ENCODE measurements at places on chromosomes 11 and 22.
A peak's percentile ranks its signal among the peaks of the same experiment; 100 is the strongest.

- DNase-seq = no peak
These were observed 10.9 kb downstream of the FADS3 start for GRCh38 chr11:61880454-61880853.

GRCh38 chr11:84686716-84687115 is 940.4 kb downstream of the DLG2 start:
- DNase-seq = no peak

GRCh38 chr22:28443526-28443876 is 236.1 kb downstream of the TTC28 start:
- DNase-seq = peak; percentile 90

DNA sequence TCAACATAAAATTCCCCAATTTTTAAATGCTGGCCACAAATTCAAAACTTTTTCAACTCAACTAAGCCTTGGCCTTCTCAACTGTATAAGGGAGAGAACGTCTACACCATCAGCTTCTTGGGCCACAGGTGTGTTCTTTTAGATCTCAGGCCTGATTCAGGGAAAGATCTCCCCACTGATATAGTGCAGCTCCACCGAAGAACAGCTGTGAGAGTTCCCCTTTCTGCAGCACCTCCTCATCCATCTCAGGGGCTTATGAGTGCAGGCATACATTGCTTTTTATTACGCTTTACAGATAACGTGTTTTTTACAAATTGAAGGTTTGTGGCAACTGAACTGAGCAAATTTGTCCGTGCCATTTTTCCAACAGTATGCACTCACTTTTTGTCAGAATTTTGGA is 8.0 kb upstream of the CD82 start:
- no peak for DNase-seq

- DNase-seq = no peak
These were observed 45.8 kb downstream of the LRFN4 start for GRCh38 chr11:66902486-66903177.

All from RKO (cell line).